ENCODE measurements at places on chromosomes 4 and X.

- no peak overlapping the region for H3K4me3 ChIP-seq
- H3K36me3 ChIP-seq, result no peaks in the 10 kb centered on the region
- H3K27me3 ChIP-seq, result no peaks in the 10 kb centered on the region
- DNase-seq, result no peak
- no peaks in the 10 kb centered on the region for H3K4me1 ChIP-seq
Observed at GRCh38 chr4:187302457-187303150, 578.9 kb upstream of the FAT1 start.

DNA sequence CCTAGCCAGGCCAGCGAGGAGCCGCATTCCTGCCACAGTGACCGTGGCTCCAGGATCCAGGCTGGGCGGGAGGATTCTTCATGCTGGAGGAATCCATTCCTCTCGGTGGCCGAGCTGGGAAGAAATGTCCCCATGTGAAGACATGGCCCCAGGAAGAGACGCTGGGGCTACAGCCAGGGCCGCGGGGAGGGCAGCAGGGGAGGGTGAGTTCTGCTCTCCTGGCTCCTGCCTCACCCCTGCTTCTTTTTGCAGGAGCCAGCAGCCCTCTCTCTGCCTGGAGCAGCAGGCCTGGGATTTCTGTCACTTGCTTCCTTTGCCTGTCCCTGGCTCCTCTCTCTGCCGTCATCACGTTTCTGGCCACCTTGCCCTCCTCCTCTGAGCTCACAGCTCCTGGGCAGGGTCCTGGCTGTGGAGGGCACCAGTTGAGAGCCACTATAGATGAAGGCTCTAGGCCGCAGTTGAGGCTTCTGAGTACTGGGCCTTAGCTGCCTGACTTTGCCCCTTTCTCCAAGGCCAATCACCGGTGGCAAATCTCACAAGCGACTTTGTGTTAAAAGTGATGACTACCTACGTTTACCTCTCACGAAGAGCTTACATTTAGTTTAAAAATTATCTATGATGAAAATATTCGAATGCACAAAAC is 48.3 kb downstream of the ENPP6 start:
- H3K4me1 ChIP-seq, result peaks cover 17% of the 10 kb centered on the region
- H3K4me3 ChIP-seq, result no peak overlapping the region
- no peak overlapping the region for H3K27ac ChIP-seq
- peaks cover 43% of the 10 kb centered on the region for H3K27me3 ChIP-seq
- no peak for DNase-seq

DNA sequence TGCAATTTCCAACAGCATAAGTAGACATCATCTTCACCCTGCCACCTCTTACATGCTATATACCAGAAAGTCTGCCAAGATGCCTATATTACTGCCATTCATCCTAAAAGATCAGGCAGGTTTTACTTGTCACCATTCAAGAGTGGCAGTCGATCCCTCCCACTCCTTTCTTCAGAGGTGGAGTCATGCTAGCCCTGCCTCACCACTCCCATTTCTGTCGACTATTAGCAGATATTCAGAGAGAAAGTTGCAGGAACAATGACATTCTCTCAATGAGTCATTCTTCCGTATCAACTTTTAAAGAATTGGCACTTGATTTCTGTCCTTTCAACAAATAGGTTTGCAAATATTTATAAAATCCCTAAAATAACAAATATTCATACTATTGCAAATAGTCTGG is 1060.1 kb downstream of the ADGRL3 start:
- no peaks in the 10 kb centered on the region for H3K27me3 ChIP-seq
- H3K4me3 ChIP-seq, result no peak overlapping the region
- H3K36me3 ChIP-seq, result no peaks in the 10 kb centered on the region
- no peaks in the 10 kb centered on the region for H3K4me1 ChIP-seq

DNA sequence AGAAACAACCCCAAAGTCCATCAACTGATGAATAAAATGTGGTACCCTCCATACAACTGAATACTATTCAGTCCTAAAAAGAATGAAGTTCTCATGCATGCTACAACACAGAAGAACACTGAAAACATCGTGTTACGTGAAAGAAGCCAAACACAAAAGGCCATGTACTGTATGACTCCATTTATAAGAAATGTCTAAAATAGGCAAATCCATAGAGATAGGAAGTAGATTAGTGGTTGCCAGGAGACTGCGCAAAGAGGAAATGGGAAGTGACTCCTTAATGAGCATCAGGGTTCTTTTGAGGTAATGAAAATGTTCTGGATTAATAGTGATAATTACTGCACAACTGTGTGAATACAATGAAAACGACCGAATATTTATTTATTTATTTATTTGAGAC is 23.4 kb downstream of the FBXW7 start:
- H3K27ac ChIP-seq, result no peak overlapping the region
- H3K4me1 ChIP-seq, result peaks cover 27% of the 10 kb centered on the region
- DNase-seq, result no peak
- H3K36me3 ChIP-seq, result peaks cover 5% of the 10 kb centered on the region
- H3K27me3 ChIP-seq, result no peaks in the 10 kb centered on the region
